ENCODE measurements at places on chromosomes 4 and X.
A peak's percentile ranks its signal among the peaks of the same experiment; 100 is the strongest.

DNA sequence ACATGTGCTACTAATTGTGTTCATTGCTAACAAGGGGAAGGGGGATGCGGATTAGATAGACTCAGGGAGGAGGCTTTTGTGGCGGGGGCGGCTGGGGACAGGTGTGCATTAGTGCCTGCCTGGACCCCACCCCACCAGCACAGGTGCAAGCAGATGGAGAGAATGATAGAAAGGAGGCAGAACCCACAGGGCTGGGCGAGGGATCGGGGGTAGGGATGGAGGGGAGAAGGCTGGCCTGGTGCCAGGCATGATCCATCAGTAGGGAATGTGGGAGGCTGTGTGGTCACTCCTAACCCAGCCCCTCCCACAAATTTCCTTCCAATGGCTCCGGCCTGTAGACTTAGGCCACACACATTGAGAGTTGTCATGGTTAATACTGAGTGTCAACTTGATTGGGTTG lies 30.5 kb upstream of the CRMP1 start:
- DNase-seq = peak; percentile 14

- no peak for DNase-seq
These were observed 105.9 kb upstream of the ZFP42 start for GRCh38 chr4:187889651-187890050.

DNA sequence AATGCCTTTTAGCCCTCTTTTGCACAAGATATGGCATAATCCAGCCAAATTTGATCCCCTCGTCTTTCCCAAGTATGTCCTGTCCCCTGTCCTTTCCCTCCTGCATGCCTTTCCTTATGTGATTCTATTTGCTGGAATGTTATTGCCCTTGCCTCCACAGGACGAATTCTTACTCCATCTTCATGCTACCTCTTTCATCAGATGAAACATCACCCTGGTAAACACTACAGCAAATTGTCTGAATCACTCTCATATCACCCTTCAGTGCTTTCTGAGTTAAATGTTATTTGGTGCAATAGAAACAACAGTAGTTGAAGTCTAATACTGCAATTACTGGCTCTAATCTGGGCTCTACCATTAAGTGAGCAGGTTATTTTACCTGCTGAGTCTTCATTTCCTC lies 52.2 kb upstream of the FAT1 start:
- no peak for DNase-seq

GRCh38 chr4:124804584-124804983 lies 92.1 kb upstream of the ANKRD50 start:
- no peak for DNase-seq

- DNase-seq = no peak
These were observed 1.5 kb upstream of the PAPSS1 start for GRCh38 chr4:107721436-107722100.

DNA sequence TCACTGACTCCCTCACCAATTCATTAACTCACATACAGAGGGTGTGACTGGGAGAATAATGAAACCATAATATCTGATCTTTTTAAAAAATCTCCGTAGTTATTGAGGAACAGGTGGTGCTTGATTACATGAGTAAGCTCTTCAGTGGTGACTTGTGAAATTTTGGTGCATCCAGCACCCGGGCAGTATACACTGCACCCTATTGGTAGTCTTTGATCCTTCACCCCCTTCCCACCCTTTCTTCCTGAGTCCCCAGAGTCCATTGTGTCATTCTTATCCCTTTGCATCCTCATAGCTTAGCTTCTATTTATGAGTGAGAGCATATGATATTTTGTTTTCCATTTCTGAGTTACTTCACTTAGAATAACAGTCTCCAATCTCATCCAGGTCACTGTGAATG lies 1143.8 kb downstream of the PCDH19 start:
- no peak for DNase-seq

- DNase-seq = no peak
These were observed 81.3 kb upstream of the TMEM33 start for GRCh38 chr4:41853973-41854372.

All from SW480 (cell line).